ENCODE measurements at places on chromosomes 4 and X.

GRCh38 chr4:93469560-93469959 is 359.0 kb upstream of the ATOH1 start:
- DNase-seq, result no peak

DNA sequence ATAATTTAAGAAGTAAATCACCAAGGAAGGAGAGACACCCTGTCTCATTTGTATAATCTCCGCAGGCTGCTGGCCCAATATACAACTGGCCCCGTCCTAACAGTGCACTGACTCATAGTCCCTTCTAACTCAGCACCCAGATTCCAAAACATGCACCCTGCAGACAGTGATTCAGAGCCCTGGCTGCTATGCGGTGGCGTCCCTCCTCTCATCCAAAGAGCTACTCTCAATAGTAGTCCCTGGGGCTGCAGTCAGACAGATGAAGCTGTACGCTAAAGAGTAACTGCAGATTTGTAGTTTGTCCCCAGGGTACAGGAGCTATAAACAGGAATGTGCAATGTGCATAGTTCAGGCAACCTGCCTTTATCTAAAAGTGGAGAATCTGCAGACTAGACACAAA is 23.0 kb downstream of the GABRA3 start:
- DNase-seq, result no peak

GRCh38 chr4:88831031-88831430 is 133.4 kb upstream of the NAP1L5 start:
- no peak for DNase-seq

- DNase-seq, result no peak
These were observed 557.7 kb downstream of the RAB28 start for GRCh38 chr4:12926189-12927066.

DNA sequence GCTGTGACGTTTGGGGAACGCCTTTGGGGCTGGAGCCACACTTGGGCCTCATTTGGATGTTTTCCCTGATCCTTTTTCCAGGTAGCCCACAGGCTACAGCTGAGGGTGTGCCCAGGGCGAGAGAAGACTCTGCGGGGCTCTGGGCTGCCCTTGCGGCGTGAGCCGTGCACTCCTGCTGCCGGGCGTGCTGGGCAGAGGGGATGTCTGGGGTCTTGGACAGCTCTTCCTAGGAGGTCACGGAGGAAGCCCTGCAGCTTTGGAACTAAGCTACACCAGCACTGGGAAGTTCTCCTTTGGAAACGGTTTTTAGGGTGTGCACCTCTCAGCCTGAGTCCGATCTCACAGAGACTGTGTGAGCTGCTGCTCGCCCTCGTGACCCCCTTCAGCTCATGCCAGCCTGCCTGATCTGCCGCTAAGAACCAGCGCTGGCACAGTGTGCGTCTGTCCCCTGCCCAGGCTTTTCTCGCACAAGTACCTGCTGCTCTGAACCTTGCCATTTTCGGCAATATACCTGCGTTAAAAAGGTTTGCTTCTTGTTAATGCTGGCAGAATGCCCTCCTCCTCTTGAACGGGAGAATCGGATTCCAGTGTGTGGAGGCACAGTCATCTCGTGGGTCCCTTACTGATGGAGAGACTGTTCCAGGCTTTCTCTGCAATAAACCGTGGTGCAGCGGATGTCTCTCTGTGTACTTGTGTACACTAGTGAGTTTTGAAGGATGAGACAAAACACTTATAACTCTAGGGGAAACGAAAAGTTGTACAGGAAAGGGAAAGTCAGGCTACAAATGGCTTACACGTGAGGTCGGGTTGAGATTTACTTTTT is 14.3 kb downstream of the MSANTD1 start:
- DNase-seq, result no peak

DNA sequence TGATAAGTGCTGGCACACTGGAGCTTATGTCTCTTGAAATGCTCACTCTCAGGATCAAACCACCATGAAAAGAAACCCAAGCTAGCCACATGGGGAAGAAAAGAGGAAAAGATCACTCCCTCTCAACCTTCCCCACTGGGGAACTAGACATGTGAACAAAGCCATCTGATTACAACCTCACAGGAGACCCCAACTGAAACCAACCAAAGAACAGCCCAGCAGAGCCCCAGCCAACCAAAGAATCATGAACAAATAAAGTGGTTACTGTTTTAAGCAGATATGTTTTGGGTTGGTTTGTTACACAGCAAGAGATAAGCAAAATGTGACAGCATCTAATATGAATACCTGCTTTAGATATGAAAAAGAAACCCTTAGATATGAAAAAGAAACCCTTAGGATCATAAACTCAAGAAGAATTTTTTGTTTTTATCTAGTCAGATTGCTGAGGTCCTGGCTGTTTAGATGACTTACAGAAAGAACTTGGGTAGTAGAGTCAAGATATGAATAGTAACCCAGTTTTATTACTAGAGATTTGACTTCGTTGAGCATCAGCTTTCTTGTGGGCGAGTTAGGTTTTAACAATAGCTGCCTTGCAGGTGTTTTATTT is 23.7 kb upstream of the TLR7 start:
- no peak for DNase-seq

DNA sequence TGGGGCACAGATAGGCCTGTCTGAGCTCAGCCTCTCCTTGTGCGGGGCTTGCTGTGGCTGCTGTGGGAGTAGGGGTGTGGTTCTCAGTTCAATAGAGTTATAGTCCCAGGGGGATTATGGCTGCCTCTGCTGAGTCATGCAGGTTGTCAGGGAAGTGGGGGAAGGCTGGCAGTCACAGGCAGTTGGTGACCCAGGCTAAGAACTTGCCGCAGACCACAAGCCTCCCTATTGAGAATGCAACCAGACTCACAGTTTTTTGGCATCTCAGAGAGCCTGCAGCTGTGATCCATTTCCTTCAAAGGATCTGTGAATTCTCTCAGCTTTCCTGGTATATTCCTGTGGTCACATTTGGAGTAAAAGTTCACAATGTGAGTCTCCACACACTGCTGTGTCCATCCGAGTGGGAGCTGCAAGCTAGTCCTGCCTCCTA is 364.9 kb downstream of the ZNF674 start:
- DNase-seq, result no peak

- no peak for DNase-seq
These were observed 47.7 kb downstream of the TIGD2 start for GRCh38 chr4:89158884-89159503.

All from gastrocnemius medialis (tissue), 4 donors.